ENCODE measurements at places on chromosomes 16 and 17.

- peak overlapping the region; percentile 39 for H3K27ac ChIP-seq
- no peaks in the 10 kb centered on the region for H3K27me3 ChIP-seq
- no peak for DNase-seq
- peaks cover 7% of the 10 kb centered on the region for H3K4me1 ChIP-seq
- H3K4me3 ChIP-seq, result no peak overlapping the region
These were observed 927 bp upstream of the SULT1A2 start for GRCh38 chr16:28597692-28598261.

GRCh38 chr17:34012709-34013375 is 242.2 kb upstream of the CCL2 start:
- no peak overlapping the region for H3K27ac ChIP-seq
- H3K27me3 ChIP-seq, result peaks cover 20% of the 10 kb centered on the region

- no peaks in the 10 kb centered on the region for H3K27me3 ChIP-seq
- peaks cover 3% of the 10 kb centered on the region for H3K4me1 ChIP-seq
- DNase-seq, result no peak
- no peak overlapping the region for H3K4me3 ChIP-seq
- no peak overlapping the region for H3K27ac ChIP-seq
These were observed 4.0 kb upstream of the ABCA10 start for GRCh38 chr17:69232650-69233049.

DNA sequence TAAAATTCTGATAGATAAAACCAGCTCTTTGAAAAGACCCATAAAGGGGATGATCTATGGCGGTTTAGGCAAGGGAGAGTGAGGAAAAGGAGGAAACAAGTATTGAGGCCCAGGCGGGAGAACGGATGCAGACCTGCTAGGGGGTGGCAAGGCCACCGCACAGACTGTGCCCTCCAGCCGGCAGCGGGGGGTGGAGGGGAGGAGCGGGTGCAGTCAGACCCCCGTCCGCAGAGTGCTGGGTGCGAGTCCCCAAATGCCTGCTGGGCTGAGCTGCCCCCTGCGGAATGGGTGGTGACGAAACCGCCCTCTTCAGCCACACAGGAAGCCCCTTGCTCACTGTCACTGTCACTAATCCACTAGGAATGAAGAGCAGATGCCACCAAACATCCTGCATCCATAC is 46.0 kb downstream of the LMF1 start:
- no peak overlapping the region for H3K27ac ChIP-seq
- peaks cover 10% of the 10 kb centered on the region for H3K4me1 ChIP-seq
- no peaks in the 10 kb centered on the region for H3K27me3 ChIP-seq

DNA sequence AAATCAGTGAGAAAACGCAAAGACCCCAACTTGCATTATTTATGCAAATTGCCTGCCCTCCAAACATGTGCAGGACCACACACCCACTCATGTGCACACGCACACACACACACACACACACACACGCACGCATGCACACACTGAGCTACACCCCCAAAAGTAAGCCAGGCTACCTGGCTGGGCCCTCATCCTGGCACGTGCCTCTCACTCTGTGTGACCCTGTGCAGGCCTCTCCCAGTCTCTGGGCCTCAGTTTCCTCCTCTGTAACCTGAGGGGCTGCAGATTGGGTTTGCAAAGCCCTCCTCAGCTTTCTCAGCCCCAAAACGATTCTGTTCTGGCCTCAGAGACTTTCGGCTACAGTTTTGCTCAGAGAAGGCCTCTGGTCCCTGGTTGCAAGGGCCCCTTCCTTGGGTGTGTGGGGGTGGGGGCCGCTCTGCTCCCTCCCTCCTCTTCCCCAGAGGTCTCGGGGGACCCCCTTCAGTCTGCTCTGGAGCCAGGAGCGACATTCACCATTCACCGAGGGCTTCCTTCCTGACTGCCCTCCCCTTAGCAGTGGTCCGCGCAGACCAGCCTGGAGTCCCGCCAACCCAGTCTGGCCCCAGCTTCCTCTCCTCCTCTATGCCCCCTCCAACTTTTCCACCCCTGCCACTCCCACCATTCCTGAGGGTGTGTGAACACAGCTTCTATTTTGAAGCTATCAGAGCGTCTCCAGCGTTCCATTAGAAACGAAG is 5.4 kb upstream of the PIK3R6 start:
- H3K27me3 ChIP-seq, result no peaks in the 10 kb centered on the region
- no peaks in the 10 kb centered on the region for H3K36me3 ChIP-seq
- H3K4me1 ChIP-seq, result peaks cover 13% of the 10 kb centered on the region
- H3K27ac ChIP-seq, result no peak overlapping the region

DNA sequence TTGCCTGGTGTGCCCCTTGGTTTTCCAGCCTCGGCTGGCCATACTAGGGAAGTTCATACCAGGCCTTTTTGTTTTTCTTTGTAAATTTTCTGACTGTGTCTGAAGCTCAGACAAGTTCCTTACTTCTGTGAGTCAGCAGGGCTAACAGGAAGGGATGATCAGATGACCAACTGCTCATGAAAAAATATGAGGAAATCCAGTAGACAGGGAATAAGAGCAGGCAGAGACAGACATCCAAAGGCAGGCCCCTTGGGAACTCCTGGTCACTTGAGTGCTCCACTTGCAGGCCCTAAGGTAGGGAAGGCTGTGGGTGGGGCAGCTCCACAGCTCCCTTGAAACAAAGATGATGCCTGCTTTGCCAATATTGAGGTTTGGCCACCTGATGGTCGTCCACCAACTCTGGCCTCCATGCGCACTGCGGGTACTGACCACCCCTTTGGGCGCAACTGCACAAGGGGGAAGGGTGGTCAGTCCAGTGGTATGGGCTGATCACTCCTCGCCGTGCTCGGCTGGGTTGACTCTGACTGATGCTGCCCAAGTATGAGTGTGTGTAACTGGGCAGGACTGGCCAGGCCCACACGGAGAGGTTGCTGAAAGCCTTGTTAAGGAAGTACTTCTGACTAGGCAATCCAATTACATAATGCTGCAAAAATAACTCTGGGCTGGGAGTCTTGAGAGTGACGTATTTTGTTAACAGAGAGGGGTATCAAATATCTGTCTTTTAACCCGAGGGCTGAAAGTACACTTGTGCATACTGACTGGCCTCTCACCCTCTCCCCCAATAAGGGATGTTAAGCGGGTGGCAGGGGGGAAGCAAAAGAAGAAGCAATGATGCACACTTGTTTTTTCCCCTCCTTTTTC is 20.8 kb upstream of the ZFHX3 start:
- no peak overlapping the region for H3K27ac ChIP-seq
- H3K4me3 ChIP-seq, result no peak overlapping the region
- DNase-seq, result no peak

- no peak overlapping the region for H3K4me3 ChIP-seq
- no peaks in the 10 kb centered on the region for H3K36me3 ChIP-seq
- no peak overlapping the region for H3K27ac ChIP-seq
- DNase-seq, result no peak
- peaks cover 12% of the 10 kb centered on the region for H3K27me3 ChIP-seq
These were observed 170.0 kb downstream of the C16orf78 start for GRCh38 chr16:49543631-49543946.

DNA sequence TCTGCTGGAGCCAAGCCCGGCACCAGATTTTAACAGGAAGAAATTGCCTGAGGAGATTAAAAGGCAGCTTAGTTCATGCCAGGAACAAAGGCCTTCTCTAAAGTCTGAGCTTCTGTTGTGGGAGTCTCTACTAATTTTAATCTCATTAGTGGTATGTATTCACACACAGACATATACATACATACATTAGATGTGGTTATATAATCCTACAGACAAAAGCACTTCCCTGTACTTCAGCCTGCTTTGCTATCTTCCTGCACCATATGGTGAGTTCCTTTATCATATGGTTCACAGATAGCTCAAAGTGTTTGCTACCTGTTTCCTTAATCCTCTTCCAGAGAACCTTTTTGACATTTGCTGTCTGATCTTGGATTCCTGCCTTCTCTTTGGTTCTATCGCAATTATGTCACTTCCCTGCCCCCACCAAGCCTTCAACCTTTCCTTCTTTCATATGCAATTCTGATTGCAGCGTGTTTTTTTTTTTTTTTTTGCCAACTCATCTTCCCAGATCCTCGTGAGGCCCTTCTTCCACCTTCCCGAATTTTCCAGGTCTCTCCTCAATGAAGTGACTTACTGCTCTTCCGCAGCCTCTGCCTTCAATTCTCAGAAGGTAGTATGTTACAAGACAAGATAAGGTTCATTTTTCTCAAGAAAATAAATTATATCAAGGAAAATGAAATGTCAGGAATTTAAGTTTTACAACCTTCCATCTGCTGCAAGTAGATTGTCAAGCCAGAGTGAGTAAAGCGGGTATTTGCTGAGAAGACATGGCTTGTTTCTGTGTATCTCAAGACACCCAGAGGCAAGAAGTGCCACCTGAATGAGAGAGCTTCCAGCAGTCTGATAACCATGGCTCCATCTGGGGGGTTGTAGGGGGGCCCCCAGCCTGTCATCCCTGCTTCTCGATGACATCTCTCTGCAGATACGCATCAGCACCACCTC is 120.2 kb upstream of the CACNG3 start:
- no peaks in the 10 kb centered on the region for H3K27me3 ChIP-seq
- peaks cover 19% of the 10 kb centered on the region for H3K4me1 ChIP-seq
- H3K27ac ChIP-seq, result peak overlapping the region; percentile 53
- H3K4me3 ChIP-seq, result no peak overlapping the region

DNA sequence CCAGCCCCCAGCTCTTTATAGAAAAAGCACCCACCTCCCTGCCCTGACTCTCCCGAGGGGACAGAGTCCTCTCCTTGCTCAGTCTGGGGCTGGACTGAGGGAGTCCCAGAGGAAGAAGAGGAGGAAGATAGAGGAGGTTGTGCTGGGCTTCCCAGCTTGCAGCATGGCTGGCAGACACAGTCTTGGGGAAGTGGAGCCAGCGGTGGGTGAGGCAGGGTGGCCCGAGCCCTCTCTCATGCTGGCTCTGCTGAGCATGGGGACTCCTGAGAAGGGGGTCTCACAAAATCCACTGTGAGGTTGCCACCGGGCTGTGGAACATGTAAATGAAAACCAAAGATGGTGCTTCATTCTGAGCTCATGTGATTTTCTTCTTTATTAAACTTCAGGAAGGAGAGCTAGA is 398.5 kb downstream of the SLC39A11 start:
- no peak for DNase-seq
- H3K4me3 ChIP-seq, result no peak overlapping the region
- no peak overlapping the region for H3K27ac ChIP-seq
- peaks cover 2% of the 10 kb centered on the region for H3K36me3 ChIP-seq

DNA sequence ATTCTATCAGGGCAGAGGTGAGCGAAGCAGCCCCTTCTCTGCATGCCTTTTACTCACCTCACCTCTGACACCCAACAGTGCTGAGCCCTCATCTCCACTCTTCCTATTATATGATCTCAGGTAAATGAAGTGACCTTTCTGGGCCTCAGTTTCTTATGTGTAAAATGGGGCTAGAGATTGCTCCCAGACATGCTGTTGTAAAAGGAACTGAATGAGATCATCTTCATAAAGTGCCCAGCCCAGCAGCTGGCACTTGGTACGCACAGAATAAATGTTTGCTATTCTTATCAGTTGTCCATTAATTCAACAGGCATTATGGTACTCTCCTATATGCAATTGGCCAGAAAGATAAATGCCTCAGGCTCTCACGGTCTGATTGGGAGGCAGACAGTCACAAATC is 4.5 kb upstream of the GALK1 start:
- no peaks in the 10 kb centered on the region for H3K27me3 ChIP-seq
- DNase-seq, result no peak
- no peak overlapping the region for H3K27ac ChIP-seq
- peaks cover 4% of the 10 kb centered on the region for H3K4me1 ChIP-seq
- no peaks in the 10 kb centered on the region for H3K36me3 ChIP-seq

GRCh38 chr17:80413771-80414507 is 1.0 kb upstream of the ENDOV start:
- H3K27ac ChIP-seq, result peak overlapping the region; percentile 94
- no peak for DNase-seq
- peaks cover 4% of the 10 kb centered on the region for H3K36me3 ChIP-seq
- peak overlapping the region; percentile 92 for H3K4me3 ChIP-seq

- peak overlapping the region; percentile 94 for H3K4me3 ChIP-seq
- no peaks in the 10 kb centered on the region for H3K27me3 ChIP-seq
- H3K36me3 ChIP-seq, result peaks cover 2% of the 10 kb centered on the region
- H3K27ac ChIP-seq, result peak overlapping the region; percentile 94
- H3K4me1 ChIP-seq, result peaks cover 25% of the 10 kb centered on the region
These were observed 17.7 kb downstream of the BCL7C start for GRCh38 chr16:30875871-30876801.

DNA sequence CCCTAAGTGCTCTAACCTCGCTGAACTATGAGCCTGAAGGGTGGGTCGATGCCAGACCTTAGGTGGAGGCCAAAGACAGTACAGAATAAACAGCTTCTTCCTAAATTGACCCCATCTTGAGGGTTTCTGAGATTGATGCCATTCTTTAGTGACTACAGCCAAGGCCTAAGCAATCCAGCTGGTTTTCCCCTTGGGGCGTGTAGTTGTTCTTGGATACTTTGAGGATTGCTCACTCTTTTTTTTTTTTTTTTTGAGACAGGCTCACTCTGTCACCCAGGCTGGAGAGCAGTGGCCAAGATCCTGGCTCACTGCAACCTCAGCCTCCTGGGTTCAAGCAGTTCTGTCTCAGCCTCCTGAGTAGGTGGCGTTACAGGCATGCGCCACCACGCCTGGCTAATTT is 2.0 kb downstream of the OVCA2 start:
- H3K27me3 ChIP-seq, result no peaks in the 10 kb centered on the region
- H3K4me3 ChIP-seq, result no peak overlapping the region
- H3K27ac ChIP-seq, result peak overlapping the region; percentile 95
- H3K36me3 ChIP-seq, result no peaks in the 10 kb centered on the region
- peaks cover 14% of the 10 kb centered on the region for H3K4me1 ChIP-seq
- DNase-seq, result no peak

GRCh38 chr17:74282587-74283370 is 8.7 kb downstream of the DNAI2 start:
- H3K36me3 ChIP-seq, result no peaks in the 10 kb centered on the region
- DNase-seq, result peak; percentile 21
- peaks cover 32% of the 10 kb centered on the region for H3K4me1 ChIP-seq
- no peaks in the 10 kb centered on the region for H3K27me3 ChIP-seq

- H3K4me3 ChIP-seq, result no peak overlapping the region
- no peak overlapping the region for H3K27ac ChIP-seq
- DNase-seq, result no peak
- peaks cover 3% of the 10 kb centered on the region for H3K36me3 ChIP-seq
- peaks cover 5% of the 10 kb centered on the region for H3K4me1 ChIP-seq
These were observed 2.3 kb upstream of the MEIOC start for GRCh38 chr17:44653954-44654353.

DNA sequence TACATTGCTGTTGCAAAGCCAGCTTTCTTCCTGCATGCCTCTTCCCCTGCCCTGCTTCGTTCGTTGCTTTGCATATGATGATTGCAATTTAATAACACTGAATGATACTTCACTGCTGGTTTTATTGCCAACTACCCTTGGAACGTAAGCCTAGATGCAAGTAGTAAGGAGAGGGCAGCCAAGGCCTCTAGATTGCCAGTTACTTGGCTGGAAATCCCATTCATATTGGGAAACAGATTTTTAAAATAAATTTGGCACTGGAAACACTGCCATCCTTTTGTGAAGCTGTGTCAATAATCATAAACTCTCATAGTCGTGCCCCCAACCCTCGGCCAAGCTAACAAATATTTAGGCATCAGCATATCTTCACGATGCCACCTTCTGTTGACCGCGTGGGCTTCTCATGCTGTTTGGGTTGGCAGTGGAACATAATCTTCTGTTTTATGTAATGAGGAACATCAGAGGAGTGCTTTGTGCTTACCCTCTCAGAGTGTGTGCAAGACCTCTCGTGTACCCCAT is 86.5 kb downstream of the MAP2K6 start:
- H3K36me3 ChIP-seq, result peaks cover 7% of the 10 kb centered on the region
- H3K27ac ChIP-seq, result no peak overlapping the region
- peaks cover 31% of the 10 kb centered on the region for H3K4me1 ChIP-seq
- H3K4me3 ChIP-seq, result no peak overlapping the region
- no peak for DNase-seq

GRCh38 chr16:83958137-83958845 is 5.3 kb downstream of the OSGIN1 start:
- peaks cover 28% of the 10 kb centered on the region for H3K27me3 ChIP-seq
- no peak for DNase-seq
- no peak overlapping the region for H3K4me3 ChIP-seq
- H3K4me1 ChIP-seq, result no peaks in the 10 kb centered on the region

Measured in T-helper 17 cell (primary cell).